ENCODE measurements at places on chromosomes 6 and 20.
A peak's percentile ranks its signal among the peaks of the same experiment; 100 is the strongest.

DNA sequence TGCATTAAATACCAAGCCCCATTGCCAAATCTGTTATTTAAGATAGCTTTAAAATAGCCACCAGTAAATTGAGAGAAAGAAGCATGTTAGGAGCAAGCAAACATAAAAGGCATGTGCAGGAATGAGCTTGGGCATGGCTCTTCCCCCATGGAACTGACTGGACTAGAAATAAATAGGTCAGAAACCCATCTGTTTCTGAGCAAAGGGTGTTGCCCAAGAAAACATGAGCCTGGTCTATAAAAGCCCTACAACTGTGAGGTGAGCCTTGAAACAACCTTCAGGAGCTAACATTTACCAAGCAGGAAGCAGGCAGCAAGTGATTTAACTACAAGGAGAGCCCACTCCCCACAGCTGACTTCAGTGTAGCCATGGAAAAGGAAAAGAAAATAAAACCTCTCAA, 126.3 kb downstream of the C6orf118 start:
- DNase-seq: no peak
- H3K4me3 ChIP-seq: no peak overlapping the region
- no peaks in the 10 kb centered on the region for H3K4me1 ChIP-seq
- no peak overlapping the region for H3K27ac ChIP-seq

- H3K4me1 ChIP-seq: peaks cover 3% of the 10 kb centered on the region
- H3K27ac ChIP-seq: no peak overlapping the region
- H3K36me3 ChIP-seq: no peaks in the 10 kb centered on the region
- DNase-seq: no peak
- no peak overlapping the region for H3K4me3 ChIP-seq
Measured at GRCh38 chr6:54288474-54288873, 19.8 kb upstream of the TINAG start.

DNA sequence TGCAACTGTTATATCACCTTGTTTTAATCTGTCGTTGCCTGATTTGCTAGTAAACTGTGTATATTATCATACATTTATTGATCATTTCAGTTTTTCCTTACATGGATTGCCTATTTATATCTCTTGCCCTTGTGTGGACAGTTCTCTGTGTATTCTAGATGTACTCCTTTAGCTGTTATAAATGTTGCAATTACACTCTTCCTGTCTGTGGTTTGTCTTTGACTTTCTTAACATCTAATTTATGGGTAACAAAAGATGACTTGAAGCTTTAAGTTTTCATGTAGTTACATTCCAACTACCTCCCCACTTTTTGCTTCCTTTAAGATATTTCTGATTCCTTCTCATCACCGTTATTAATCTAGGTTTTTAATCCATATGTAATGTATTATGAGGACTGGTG, 22.6 kb downstream of the PLCB1 start:
- no peak for DNase-seq
- no peaks in the 10 kb centered on the region for H3K36me3 ChIP-seq
- H3K4me3 ChIP-seq: no peak overlapping the region
- H3K4me1 ChIP-seq: peaks cover 50% of the 10 kb centered on the region

DNA sequence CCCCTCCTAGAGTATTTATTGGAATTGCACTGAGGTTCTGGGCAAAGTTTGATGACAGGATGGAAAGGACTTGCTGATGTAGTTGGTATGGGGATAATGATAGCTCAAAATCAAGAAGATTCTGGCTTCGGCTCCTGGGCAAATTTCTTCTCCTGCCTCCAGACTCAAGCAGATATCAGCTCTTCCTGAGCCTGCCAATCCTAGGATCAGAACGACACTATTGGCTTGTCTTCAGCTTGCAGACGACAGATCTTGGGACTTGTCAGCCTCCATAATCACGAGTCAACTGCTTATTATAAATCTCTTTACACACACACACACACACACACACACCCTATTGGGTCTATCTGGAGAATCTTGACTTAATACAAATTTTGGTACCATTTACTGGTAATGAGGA, 131.1 kb downstream of the PREX1 start:
- DNase-seq: no peak
- H3K27ac ChIP-seq: no peak overlapping the region
- H3K36me3 ChIP-seq: peaks cover 33% of the 10 kb centered on the region
- H3K4me1 ChIP-seq: peaks cover 25% of the 10 kb centered on the region

DNA sequence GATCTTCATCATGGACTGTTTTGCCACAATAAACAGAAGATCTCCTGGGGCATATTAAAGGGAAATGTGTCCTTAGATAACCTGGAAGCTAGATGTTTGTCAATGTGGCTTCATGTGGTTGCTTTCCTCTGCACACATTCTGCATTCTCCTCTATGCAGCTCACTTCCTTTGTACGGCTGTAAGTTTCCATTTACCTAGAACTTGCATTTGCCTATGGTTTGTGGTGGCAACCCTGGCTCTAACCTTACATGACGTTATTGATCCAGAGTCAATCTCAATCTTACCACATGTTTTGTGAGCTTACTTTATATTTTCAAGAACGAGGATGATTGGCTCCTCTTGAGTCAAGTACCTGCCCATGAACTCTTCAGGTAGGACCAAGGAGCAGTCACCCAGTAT, 863.1 kb downstream of the MAFB start:
- DNase-seq: no peak
- H3K4me1 ChIP-seq: no peaks in the 10 kb centered on the region
- H3K4me3 ChIP-seq: no peak overlapping the region
- H3K27ac ChIP-seq: no peak overlapping the region
- H3K27me3 ChIP-seq: peaks cover 1% of the 10 kb centered on the region

DNA sequence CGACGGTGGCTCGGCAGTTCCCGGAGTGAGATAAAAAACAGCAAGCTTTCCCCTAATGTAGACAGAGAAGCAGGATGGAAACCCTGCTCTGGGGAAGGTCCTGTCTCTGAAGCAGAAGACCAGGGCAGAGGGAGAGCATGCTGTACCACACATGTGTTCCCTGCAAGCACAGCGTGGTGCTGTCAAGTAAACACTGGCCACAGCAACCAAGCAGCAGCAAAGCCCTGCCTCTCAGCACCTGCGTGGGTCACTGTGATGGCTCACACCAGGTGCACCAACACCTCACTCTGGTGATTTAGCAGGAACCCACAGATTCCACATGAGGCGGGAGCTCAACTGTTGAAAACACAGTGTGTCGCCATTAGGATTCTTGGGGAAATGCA, 65.2 kb upstream of the TXNDC5 start:
- H3K4me3 ChIP-seq: no peak overlapping the region
- no peak overlapping the region for H3K27ac ChIP-seq
- peaks cover 13% of the 10 kb centered on the region for H3K4me1 ChIP-seq
- H3K27me3 ChIP-seq: peaks cover 32% of the 10 kb centered on the region
- H3K36me3 ChIP-seq: no peaks in the 10 kb centered on the region

GRCh38 chr20:5160882-5161281, 34.1 kb downstream of the CDS2 start:
- no peaks in the 10 kb centered on the region for H3K27me3 ChIP-seq
- H3K4me3 ChIP-seq: no peak overlapping the region
- H3K4me1 ChIP-seq: peaks cover 49% of the 10 kb centered on the region
- no peak overlapping the region for H3K27ac ChIP-seq
- H3K36me3 ChIP-seq: no peaks in the 10 kb centered on the region

DNA sequence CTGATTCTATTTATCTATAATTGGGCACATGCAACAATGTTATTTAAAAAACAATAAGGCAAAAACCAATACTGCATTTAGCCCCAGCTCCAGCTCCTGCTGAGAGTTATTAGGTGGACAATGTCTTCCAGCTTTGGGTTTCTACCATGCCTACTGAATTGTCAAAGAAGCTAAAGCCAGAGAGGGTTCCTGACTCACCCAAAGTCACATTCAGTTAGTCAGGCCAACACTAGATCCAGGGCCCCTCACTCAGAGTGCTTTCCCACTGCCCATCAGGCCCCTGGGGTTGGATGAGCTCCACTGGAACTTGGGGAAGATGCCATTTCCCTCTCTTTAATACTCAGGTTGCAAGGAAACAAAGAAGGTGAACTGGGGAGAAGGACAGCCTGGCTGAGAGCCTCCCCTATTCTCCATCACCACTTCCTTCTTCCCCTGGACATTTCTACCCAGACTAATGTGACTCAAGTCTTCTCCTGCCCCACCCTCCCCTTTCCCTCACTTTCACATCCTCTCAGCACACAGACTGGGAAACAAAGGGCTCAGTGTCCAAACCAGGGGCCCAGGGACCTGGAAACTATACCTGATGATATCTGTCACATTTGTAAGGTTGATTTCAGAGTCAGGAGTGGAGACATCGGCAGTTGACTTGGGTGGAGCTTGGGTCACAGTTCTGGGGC, 6.0 kb downstream of the TREM1 start:
- no peak overlapping the region for H3K27ac ChIP-seq
- no peaks in the 10 kb centered on the region for H3K36me3 ChIP-seq
- H3K4me3 ChIP-seq: no peak overlapping the region
- peaks cover 6% of the 10 kb centered on the region for H3K27me3 ChIP-seq
- peaks cover 11% of the 10 kb centered on the region for H3K4me1 ChIP-seq

DNA sequence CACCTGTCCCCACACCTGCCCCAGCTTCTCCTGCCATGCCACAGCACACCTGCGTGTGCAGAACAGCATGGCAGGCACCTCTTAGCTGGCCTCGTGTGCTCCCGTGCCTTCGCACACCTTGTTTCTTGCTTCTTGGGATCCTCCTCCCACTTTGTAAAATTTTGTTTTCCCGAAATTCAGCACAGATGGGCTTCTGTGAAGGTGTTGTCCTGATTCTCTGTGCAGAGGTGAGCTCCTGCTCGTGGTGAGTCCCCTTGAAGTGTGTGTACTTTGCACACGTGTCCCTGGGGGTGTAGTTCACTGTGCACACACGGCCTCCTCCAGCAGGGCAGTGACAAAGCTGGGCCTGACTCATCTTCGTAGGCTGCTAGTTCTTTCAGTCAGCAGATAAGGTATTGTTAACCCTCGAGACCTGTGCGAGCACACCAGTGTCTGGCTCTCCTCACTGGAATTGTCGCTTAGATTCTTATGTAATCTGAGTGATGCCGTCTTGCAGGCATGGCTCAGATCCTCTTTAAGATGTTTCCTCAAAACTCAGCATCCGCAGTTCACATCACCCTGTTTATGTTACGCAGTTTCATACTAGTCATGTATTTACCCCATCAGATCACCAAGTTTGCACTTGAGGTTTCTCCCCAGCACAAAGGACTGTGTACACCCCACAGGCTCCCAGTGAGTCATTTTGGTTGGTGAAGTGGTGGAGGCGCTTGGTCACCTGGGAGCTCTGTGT, 77.7 kb downstream of the CDYL start:
- H3K36me3 ChIP-seq: peaks cover 13% of the 10 kb centered on the region
- H3K4me3 ChIP-seq: no peak overlapping the region
- H3K4me1 ChIP-seq: peaks cover 54% of the 10 kb centered on the region
- H3K27ac ChIP-seq: no peak overlapping the region

- H3K4me3 ChIP-seq: no peak overlapping the region
- no peak overlapping the region for H3K27ac ChIP-seq
Measured at GRCh38 chr6:121647905-121648304, 212.5 kb downstream of the GJA1 start.

DNA sequence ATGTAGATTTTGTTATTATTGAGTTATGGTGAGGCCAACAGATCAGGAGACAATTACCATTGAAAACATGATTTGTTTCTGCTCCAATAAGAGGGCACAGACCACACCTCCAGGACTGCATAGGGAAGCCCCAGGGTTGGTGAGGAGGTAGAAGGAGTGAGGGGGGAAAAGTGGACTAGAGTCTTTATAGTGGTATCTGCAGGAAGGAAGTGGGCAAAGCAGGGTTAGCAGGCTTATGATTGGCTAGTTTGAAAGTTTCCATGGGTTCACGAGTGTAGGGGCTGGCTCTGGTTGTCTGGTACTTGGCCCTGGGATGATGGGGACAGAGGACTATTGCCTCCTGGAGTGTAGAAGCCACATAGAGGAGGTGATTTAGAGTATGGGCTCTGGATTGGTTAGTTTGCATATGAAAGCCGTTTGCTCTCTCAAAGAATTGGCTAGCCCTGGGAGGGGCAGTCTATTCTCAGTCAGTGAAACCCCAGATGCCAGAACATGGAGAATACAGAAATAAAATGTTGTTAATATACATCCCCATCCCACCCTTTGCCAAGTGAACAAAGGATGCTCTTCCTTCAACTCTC, 156.6 kb downstream of the KLHL32 start:
- H3K4me1 ChIP-seq: peaks cover 6% of the 10 kb centered on the region
- H3K4me3 ChIP-seq: no peak overlapping the region
- no peak for DNase-seq
- no peaks in the 10 kb centered on the region for H3K27me3 ChIP-seq
- no peaks in the 10 kb centered on the region for H3K36me3 ChIP-seq
- no peak overlapping the region for H3K27ac ChIP-seq

DNA sequence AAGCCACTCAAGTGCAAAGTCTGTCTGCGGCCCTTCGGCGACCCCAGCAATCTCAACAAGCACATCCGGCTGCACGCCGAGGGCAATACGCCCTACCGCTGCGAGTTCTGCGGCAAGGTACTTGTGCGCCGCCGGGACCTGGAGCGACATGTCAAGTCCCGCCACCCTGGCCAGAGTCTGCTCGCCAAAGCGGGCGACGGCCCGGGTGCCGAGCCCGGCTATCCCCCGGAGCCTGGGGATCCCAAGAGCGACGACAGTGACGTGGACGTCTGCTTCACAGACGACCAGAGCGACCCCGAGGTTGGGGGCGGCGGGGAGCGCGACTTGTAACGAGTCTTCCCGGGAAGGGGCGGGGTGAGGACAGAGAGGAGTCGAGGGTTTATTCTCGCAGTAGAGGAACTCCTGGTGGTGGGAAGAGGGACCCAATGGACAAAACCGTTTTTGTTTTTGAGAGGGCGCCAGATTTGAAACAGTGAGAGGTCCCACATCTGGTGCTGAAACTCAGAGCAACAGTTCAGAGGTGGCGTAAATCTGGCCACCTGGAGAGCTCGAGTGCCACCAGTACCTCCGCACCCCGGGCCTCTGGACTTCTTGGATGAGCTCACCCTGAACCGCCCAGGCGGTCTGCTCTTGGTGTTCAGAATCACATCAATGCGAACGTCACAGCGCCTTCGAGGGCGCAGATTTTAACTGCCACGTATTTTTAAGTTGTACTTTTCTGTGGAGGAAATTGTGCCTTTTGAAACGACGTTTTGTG, 8.0 kb downstream of the PRDM13 start:
- no peak overlapping the region for H3K27ac ChIP-seq
- H3K4me1 ChIP-seq: peaks cover 25% of the 10 kb centered on the region
- peak overlapping the region; percentile 62 for H3K4me3 ChIP-seq
- peaks cover 6% of the 10 kb centered on the region for H3K36me3 ChIP-seq

GRCh38 chr6:27188885-27189418, 58.5 kb upstream of the PRSS16 start:
- peak; percentile 61 for DNase-seq
- no peaks in the 10 kb centered on the region for H3K27me3 ChIP-seq
- peak overlapping the region; percentile 78 for H3K4me3 ChIP-seq
- peak overlapping the region; percentile 8 for H3K27ac ChIP-seq

DNA sequence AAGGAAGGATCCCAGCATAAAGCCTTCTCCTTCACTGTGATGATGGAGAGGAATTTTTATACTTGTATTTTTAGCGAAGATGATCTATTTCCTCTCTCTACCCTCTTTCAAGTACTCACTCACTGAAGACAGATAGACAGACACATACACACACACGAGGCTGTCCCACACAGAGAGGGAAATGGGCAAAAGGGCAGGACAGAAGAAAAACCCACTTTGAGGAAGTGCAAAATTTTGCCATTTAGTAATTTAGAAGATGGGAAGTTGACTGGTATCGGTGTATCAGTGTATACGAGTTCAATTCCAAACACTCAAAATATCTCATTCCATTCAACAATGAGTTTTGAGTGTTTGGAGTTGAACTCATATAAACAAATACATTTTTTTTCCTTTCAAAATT, 30.9 kb downstream of the HEBP2 start:
- no peaks in the 10 kb centered on the region for H3K27me3 ChIP-seq
- no peak for DNase-seq
- no peaks in the 10 kb centered on the region for H3K36me3 ChIP-seq
- H3K4me3 ChIP-seq: no peak overlapping the region
